CD4-positive, alpha-beta T cell treated with Interleukin-21 for 1 hour (primary cell): ENCODE measurements at places on chromosomes 5 and 9.

DNA sequence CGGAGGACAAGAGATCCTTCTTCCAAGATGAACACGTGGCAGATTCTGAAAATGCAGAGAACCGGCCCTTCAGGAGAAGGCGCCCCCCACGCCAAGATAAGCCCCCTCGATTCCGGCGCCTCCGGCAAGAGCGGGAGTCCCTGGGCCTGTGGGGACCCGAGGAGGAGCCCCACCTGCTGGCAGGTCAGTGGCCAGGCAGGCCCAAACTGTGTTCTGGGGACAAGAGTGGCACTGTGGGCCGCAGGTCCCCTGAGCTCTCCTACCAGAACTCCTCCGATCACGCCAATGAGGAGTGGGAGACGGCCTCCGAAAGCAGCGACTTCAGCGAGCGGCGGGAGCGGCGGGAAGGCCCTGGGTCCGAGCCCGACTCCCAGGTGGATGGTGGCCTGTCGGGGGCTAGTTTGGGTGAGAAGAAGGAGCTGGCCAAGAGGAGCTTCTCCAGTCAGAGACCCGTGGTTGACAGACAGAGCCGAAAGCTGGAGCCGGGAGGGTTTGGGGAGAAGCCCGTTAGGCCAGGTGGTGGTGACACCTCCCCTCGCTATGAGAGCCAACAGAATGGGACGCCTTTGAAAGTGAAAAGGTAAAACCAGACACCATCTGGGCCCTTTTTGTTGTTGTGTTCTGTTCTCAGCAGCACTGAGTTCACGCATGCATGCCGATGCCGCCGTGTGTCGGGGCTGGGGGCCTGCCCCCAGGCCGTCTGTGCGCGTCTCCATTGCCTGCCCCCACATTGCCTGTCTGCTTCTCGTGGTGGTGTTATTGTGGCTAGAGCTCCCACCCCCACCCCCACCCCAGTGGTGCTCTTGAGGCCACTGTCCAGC, 26.6 kb upstream of the POMT1 start:
- DNase-seq: no peak

GRCh38 chr5:120101771-120102170, 362.3 kb upstream of the PRR16 start:
- DNase-seq: no peak

- DNase-seq: no peak
Measured at GRCh38 chr5:35304291-35304690, 74.0 kb upstream of the PRLR start.

DNA sequence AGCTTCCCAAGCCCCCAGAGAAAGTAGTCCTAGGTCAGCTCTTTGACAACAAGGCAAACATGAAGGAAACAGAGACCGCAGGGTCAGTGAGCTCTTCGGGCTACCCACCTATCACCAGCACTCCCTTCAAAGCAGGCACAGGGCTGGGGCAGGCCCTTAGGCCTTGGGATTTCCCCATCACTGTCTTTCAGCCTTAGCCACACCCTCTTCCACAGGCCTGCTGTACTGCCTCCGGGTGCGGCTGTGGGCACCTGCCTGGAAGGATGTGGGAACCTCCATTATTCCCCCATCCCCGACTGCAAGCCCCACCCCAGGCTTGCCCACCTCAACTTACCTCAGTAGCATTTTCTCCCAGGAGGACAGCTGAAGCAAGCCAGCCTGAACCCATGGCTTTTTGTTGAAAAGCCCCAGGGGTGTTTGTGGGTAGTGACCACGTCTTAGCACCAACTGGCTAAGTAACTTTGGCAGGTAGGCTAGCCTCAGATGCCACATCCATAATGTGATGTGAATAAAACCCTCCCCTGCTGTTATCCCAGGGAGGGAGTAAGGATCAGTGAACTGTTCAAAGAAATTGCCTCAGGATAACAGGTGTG, 100.2 kb downstream of the PIK3R1 start:
- DNase-seq: peak; percentile 55

- DNase-seq: no peak
Measured at GRCh38 chr9:136189394-136190236, 15.3 kb downstream of the LHX3 start.

GRCh38 chr5:32339198-32339597, 26.5 kb upstream of the MTMR12 start:
- no peak for DNase-seq

GRCh38 chr5:93330506-93330905, 250.5 kb downstream of the NR2F1-AS1 start:
- no peak for DNase-seq

DNA sequence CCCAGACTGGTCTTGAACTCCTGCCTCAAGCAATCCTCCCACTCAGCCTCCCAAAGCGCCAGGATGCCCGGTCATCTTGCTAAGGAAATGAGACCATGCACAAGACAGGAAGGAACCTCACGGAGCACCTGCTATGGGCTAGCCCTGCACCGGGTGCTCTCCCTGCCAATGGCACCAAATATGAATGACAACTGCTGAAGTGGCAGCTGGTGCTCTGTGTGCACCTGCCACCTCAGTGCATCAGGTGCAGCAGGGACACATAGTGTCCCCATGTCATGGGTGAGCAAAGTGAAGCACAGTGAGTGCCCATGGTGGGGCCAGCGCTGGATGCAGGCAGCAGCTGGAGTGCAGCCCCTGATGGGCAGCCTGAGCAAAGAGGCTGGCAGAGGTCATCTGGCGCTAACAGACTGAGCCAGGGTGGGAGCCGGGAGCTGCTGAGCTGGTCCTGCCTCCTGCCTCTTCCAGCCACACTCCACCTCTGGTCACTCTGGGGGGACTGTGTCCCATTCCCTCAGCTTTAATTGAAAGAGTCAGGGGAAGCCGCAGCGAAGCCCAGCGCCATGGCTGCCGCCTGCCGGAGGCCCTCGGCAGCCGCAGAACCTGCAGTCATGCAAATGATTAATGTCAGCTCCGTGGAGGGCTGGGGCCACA, 46.4 kb downstream of the BARX1 start:
- no peak for DNase-seq

DNA sequence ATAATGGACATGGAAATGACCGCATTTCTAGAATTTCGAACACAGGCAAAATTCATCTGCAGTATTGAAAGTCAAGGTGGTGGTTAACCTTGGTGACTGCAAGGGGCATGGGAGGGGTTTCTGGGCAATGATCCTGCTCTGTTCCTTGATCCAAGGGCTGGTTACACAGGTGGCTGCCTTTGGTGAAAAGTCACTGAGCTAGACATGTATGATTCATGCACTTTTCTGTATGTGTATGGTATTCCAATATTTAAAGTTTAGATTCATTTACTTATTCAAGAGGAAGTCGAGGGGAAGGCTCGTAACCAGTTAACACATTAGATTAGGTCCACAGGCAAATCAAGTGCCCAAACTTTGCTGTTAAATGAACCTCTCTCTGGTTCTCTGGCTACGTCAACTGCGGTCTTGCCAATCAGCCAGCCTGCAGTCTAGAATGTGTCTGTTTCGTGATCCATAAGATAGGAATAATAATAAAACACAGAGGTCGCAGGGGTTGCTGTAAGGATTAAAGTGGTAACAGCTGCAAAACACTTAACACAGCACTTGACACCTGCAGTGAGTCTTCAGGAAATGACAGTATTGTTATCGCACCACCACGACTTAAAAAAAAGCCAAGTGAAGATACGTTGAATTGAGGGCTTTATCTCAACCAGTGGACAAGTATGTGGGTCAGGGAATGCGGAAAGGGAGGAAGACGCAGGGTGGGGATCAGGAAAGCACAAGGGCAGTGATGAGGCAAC, 92.5 kb downstream of the TLE1 start:
- no peak for DNase-seq

DNA sequence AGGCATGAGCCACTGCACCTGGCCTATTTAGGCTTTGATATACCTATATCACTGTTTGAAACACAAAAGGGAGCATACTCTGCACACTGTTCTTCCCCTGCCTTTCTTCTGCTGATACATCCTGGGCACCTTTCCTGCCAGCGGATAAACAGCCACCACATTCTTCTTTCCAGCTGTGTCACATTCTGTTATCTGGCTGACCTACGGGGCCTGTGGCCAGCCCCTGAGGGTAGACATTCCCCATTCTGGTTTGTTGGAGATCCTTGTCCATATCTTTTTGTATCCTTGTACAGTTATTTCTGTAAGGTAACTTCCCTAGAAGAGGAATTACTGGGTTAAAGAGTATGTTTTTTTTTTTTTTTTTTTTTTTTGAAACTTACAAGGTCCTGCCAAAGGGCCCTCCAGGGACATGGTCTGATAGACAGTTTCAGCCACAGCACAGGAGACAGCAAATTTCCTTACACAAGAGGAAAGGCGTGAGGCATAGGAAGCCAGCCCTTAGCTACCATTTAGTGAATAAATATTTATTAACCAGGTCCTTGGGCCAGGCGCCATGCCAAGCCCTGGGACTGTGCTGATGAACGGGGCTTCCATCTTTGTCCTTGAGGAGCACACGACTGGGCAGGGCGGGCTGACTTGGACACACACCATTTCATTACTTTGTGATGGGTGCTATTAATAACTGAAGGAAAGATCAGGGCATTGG, 57.8 kb downstream of the ERGIC1 start:
- no peak for DNase-seq

DNA sequence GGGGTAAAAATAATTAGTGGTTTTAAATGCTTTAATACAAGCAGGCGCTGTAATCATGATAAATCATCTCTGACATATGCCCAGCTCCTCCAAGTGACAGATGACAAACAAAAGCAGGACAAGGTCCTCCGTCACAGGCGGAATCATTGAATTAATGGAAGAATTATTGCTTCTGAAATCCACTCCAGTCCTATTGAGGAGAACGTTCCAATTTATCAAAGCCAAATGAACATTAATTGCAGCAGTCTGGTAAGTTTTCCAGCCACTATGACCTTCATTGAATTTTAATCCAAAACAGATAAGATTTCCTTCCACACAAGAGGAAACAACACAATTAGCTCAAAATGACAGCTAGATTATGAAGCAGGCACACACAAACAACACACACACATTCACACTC, 136.8 kb downstream of the ASTN2 start:
- no peak for DNase-seq

DNA sequence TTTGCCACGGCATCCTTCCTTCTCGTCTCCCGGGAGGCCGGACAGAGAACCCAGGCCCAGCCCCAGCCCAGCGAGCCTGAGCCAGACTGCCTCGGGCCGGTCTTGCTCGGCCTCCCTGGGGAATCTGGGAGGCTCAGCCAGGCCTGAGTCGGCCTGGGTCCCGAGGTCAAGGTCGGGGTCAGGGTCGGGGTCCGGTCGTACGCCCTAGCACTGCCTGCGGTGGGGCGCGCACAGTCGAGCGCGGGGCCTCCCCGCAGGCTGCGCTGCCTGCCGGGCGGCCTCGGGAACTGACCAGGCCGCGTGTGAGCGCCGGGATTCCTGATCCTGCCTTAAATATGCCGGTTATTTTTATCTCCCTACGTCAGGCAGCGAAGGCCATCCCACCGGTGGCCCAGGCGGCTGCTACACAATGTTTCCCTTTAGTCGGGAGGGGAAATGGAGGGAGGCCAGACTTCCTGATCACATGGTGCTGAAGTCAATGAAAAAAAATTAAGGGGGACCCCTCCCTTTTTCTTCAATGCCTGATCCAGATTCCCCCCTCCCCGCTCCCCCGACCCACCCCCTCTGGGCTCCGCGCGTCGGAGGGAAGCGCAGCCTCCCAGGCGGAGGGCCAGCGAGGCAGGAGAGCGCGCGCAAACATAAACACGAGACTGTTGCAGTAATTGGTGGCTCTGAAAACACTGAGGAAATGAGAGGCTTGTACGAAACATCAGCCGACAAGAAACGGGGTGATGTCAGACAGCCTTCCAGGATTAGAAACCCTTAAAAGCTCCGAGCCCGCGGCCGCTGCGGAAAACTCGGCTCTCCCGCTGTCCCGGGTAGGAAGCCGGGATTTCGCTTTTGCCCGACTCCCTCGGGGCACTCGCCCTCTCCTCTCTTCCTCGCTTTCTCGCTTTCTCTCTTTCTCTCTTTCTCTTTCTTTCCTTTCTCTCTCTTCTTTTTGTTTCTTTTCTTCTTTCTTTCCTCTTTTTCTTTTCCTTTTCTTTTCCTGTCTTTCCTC, 148.2 kb upstream of the KLF4 start:
- DNase-seq: peak; percentile 42

DNA sequence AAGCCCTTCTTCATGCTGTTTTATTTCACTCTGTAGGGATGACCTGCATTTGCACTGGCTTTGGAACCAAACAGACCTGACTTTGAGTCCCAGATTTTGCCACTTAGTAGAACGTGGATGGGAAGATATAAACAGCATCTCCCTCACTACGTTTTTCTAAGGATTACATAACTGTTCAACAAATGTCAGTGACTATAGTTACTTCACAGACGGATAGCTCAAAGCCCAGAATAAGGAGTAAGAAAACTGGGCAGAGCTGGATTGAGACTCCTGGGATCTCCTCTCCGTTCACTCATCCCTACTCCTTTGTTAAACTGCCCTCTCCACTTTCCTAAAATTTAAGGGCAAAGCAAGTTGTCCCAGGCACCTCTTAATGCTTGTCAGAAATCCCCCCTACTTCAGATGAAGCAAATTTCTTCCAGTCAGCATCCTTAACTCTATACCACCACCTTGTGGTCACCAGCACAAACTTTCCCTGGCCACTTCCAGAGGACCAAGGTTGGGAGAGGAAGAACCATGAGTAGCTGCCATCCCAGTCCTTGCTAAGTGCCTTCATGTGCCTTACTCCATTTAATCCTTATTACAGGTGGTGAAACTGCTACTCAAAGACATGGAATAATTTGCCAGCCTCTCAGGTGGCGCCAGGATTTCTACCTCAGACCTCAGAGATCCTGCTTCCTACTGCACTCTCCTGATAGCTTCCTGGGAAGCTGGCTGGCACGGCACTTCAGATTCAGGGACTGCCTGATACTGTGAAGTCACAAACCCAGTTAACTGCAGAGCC, 38.4 kb downstream of the EGR1 start:
- DNase-seq: peak; percentile 66

- DNase-seq: no peak
Measured at GRCh38 chr9:1647776-1648175, 367.4 kb upstream of the SMARCA2 start.

- peak; percentile 71 for DNase-seq
Measured at GRCh38 chr9:74773886-74774479, 113.7 kb downstream of the TRPM6 start.

GRCh38 chr5:1521671-1522600, 1.8 kb downstream of the LPCAT1 start:
- no peak for DNase-seq

DNA sequence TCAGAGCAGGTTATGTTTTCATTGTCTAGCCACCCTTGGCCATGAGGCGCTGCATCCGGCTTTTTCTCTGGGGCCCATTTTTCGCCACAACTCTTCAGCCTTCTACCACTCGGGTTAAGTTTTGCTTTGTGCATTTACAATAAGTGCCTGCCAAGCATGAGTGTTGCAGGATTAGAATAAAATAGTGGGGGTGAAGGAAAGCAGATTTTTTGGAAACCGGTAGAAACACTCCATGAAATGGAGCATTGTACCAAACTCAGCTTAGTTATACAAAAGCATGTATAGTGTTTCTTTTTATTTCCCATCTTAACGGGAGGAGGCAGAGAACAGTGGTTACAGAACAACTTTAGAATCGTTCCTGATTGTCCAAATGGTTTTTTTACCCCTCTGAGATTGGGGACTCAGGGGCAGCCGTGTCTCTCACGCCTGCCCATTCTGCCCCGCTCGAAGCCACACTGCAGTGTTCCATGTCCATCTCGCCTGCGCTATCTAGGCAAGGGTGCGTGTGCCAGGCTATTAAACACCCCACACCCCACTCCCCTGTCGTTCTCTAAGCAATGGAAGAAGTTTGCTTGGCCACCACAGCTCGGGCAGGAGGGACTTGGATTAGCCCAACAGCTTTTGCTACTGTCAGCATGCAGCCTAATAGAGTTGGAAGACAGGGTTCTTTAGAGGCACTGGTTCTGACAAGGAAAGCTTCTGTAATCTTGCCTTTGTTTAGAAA, 268.8 kb upstream of the WWC1 start:
- DNase-seq: no peak
